ENCODE measurements at places on chromosomes 16 and 17.

DNA sequence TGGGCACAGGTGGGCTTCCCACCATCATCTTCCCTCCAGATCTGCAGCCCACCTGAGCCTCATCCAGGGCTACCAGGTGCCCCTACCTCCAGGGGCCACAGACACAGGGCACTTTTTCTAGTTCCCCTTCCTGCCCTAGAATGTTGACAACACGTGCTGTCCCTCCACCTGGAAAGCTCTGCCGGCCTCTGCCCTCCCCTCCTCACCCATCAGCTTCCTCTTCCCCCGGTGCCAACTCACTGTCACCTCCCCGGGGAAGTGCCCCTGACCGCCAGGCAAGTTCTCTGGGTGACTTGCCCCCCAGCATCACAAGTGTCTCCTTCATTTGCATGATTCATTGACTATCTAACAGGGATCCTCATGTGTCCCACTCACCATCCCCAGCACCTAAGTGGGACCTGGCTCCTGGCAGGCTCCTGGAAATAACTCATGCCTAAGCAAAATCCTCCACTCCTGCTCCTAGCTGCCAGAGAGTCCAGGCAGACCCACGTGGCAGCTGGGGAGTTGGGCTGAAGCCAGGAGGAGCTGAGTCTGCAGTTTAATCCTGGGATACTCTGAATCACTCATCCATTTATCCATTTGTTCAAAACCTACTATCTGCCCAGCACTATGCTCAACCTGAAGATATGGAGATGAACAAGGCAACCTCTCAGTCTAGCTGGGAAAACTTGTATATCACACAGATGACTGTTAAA is 304.4 kb downstream of the FOXL1 start:
- no peak for DNase-seq

- no peak for DNase-seq
Measured at GRCh38 chr16:11857161-11857560, 5.8 kb upstream of the RSL1D1 start.

- no peak for DNase-seq
Measured at GRCh38 chr16:86848821-86849220, 270.5 kb downstream of the FOXL1 start.

DNA sequence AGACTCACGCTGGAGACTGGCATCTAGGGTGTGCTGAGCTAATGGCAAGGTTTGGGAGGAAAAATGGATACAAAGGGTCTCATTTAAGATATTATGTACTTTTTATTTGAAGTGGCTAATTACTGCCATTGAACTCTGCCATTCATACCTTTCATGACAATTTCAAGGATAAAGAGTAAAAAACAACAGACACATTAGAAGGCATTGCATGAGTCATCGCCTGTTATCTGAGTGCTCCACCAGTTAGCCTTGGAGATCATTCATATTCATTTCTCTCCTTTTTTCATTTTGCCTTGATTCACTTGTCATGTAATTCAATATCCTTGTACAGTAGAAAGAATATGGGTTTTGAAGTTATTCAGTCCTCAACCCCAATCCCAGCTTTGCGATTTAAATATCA is 109.5 kb downstream of the CDH8 start:
- no peak for DNase-seq

DNA sequence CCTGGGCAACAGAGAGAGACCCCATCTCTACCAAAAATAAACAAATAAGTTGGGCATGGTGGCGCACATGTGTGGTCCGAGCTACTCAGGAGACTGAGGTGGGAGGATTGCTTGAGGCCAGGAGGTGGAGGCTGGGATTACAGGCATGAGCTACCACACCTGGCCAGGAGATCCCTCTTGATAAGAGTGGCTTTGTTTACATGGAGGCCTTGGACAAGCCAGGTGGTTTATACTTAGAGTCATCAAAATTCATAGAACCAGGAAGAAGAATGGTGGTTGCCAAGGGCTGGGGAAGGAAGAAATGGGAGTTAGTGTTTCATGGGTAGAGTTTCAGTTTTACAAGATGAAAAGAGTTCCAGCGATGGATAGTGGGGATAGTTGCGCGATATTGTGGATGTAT is 8.8 kb upstream of the ZFP1 start:
- no peak for DNase-seq
